Ovary (tissue), 10 donors: ENCODE measurements at places on chromosomes 6 and 20. TPM values are rescaled to one million over a fixed set of nuclear protein-coding genes. Genes with fewer than 3 reads are reported as not detected.
A peak's percentile ranks its signal among the peaks of the same experiment; 100 is the strongest.

- peak; percentile 91 for DNase-seq
Observed at GRCh38 chr6:7140631-7141378, 33.0 kb downstream of the RREB1 start.

DNA sequence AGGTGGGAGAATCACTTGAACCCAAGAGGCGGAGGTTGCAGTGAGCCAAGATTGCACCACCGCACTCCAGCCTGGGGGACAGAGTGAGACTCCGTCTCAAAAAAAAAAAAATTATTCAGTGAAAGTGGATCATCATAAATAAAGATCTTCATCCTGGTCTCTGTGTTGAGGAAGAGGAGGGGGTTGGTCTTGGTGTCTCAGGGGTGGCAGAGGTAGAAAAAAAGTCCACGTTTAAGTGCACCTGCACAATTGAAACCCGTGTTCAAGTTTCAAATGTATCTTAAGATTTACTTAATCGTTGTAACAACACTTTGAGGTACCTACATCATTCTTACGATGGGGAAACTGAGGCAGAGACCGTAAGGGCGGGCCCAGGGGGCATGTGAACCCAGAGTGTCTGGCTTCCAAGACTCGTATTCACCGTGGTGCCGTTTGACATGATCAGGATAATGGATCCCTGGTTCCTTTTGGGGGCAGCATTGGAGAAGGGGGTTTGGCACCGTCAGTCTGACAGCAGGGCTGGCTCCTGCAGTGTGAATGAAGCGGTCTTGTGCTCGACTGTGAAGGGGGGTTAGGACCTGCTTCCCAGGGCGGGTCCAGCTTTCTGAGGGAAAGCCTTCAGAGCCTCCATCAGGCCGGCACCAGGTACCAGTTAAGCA is 32.9 kb upstream of the ID1 start:
- no peak for DNase-seq

DNA sequence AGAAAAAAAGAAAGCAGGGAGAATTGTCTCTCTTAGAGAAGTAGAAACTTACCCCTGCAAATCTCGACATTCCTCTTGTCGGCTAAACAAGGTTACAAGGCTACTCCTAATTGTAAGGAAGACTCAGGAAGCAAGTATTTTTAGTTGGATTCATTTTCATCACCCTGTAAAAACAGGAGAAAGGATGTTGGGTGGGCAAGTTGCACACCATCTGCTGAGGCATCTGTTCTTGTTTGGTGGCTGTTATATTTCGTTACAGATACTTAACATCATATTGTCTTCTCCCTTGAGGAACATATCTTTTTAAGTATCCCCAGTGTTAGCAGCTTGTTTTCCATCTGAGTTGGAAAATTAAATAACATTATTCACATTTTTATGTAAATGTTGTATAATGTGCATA is 187.5 kb downstream of the PLCB4 start:
- no peak for DNase-seq

DNA sequence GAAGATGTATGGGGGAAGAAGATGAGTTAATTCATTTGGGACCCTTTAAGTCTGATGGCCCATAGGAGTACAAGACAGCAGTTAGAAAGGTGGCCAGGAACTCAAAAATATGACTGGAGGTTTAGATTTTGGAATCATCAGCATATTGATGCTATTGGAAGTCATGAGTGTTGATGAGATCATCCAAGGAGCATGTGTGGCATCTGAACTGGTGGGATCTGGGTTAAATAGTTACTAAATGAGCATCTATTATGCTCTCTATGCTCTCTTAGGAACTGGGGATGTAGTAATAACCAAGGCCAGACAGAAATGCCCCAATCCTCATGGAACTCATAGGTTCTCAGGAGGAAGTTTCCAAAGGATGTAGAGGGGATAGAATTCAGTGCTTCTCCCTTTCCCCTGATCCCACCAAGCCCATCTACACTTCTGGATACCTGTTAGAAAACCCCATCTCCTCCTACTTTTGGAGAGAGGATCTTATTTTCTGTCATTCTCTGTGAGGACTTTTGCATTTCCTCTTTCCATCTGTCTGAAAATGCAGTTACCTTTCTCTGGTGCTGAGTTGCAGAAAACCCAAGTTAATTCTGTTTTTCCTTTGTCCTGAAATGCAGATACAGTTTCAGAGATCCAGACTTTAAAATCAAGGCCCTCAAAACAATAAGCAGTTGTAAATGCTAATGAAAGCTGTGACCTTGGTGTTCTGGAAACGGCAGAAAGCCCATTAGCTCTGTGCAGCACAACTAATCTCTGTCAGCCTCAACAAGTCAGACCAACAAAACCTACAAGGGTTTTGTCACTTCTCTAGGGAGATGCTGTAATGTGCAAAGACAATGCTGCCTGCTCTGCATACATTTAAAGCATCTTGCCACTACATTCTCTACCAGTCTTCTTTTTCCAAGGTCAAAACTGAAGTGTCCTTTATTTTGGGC is 65.8 kb downstream of the TBC1D7 start:
- no peak for DNase-seq

DNA sequence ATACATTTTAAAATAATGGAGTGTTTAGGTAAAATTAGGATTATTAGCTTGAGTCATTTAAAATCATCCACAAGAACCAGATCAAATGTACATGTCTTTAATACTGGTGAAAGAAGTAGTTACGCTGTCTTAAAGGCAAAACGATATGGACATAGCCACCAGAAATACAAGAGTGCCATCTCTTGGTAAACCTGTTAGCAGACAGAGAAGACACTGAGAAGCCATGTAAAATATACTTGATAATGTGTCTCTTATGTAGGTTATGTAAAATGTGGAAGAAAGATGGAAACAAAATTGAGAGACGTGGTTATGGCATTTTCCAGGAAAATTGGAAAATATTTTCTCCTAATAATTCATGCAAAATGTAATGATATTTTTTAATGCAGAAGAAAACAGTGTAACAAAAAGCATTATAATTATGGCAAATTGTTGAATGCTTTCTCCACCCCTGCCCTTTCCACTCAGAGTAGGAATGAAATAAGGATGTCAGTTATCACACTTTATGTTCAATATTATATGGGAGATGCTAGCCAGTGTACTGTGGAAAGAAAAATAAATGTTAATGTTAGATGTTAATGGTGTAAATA is 12.2 kb upstream of the SLC17A2 start:
- no peak for DNase-seq

GRCh38 chr6:25369433-25370177 is 90.4 kb downstream of the CARMIL1 start:
- no peak for DNase-seq

CENPQ gene
- total RNA-seq, result 3.2 TPM

TSHZ2 gene
- 33.1 TPM for total RNA-seq

SLC35D3 gene
- not detected for total RNA-seq

HEBP2 gene
- total RNA-seq, result 64.8 TPM

GRCh38 chr6:29755295-29755871 is 32.1 kb downstream of the HLA-F start:
- DNase-seq, result no peak

DNA sequence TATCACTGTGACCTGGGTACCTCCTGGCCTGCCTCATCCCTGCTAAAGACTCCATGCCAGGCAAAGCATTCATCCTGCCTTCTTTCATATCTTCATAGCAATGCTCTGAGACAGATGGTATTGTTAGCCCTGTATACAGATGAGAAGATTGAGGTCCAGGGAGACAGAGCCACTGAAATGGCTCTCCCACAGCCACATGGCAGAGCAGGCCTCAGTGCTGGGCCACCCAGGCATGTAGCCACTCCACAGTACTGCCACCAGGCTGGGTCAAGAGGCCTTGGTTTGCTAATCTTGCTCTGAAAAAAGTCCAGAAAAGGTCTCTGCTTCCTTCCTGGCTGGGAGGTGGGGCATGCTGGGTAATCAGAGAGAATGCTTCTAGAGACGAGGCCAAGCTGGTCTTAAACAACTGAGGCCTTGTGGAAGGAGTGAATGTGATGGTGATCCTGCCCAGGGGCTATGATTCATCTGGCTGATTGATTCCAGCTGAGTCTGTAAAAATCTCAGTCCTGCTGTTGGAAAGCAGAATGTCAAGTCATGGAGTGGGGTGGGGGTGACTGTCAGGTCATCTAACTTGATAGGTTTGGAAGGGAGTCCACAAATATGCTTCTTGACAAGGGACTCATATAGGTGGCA is 29.8 kb downstream of the HM13 start:
- no peak for DNase-seq

DNA sequence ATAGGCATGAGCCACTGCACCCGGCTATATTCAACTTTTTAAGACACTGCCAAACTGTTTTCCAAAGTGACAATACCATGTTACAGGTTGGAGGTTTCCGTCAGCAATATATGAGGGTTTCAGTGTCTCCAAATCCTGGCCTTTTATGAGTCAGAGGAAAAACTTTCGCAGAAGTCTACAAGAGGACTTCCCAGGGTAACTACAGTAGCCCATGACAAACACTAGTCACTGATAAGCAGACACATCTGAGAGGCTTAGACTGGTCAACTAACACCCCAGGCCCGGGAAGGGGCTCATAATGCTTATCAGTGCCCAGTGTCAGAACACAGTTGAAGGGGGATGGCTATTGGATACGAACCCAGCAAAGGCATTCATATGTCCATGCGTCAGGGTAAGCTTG is 85.4 kb downstream of the SOX4 start:
- DNase-seq, result no peak

NKAIN2 gene
- total RNA-seq, result 0.26 TPM
